GM12865 (cell line): ENCODE measurements at places on chromosomes 7 and 10.

- peak; percentile 43 for DNase-seq
Measured at GRCh38 chr10:114395366-114396022, 8.8 kb downstream of the AFAP1L2 start.

DNA sequence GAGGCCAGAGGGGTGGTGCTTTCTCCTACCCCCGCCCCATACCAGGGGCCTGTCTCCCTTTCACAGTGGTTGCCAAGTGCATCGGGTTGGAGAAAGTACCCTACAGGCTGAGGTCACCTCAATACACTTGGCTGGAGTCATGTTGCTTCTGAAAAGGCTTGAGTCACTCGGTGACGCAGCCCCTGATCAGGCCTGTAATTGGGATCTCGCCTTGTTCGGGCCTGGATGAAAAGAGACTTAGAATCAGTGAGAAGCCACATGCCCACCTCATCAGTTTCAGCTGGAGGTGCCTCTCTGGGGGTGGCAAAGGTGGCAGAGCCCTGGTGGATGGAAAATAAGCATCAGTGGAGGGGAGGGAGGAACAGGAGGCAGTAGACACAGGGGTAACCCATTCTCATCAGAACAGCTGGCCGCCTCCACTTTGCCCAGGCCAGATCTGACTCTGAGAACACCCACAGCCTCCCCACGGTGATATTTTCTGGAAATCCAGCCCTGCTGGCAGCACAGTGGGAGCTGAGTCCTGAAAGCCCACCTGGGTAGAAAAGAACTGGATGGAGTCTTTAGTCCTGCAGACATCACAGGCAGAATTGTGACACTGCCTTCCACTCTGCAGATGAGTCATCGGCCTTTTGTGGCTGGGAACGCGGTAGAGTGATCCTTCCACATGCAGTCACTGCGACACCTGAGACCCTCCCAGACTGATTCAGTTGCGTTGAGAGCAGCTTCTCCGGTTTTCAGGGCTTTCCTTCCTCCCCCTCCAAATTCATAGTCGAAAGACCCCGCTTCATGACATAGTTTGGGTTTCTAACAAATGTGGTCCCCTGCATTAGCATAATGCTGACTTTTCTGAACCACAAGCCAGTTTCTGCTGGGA, 108.0 kb downstream of the GRK5 start:
- peak; percentile 80 for DNase-seq

- DNase-seq = no peak
Measured at GRCh38 chr7:73932364-73932763, 71.4 kb downstream of the TMEM270 start.

DNA sequence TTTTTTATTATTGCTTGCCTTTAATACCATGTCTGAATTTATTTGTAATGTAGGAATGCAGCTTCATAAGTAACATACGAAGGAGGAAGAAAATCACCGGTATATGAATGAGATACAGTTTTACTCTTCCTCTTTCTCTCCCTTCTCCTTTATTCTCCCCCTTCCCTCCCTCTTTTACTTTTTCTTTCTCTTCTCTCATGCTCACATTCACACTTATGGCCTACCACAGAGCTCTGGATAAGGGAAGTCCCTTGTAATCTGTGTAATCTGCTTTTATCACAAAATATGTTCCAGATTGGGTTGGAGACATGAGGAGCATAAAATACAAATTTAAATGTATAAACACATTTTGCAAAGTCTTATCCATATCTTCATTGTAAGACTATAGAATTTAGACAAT, 59.4 kb downstream of the MDFIC start:
- no peak for DNase-seq

GRCh38 chr7:117148971-117149370, 173.9 kb downstream of the WNT2 start:
- no peak for DNase-seq

- peak; percentile 75 for DNase-seq
Measured at GRCh38 chr10:90420637-90421318, 437.1 kb downstream of the HTR7 start.

DNA sequence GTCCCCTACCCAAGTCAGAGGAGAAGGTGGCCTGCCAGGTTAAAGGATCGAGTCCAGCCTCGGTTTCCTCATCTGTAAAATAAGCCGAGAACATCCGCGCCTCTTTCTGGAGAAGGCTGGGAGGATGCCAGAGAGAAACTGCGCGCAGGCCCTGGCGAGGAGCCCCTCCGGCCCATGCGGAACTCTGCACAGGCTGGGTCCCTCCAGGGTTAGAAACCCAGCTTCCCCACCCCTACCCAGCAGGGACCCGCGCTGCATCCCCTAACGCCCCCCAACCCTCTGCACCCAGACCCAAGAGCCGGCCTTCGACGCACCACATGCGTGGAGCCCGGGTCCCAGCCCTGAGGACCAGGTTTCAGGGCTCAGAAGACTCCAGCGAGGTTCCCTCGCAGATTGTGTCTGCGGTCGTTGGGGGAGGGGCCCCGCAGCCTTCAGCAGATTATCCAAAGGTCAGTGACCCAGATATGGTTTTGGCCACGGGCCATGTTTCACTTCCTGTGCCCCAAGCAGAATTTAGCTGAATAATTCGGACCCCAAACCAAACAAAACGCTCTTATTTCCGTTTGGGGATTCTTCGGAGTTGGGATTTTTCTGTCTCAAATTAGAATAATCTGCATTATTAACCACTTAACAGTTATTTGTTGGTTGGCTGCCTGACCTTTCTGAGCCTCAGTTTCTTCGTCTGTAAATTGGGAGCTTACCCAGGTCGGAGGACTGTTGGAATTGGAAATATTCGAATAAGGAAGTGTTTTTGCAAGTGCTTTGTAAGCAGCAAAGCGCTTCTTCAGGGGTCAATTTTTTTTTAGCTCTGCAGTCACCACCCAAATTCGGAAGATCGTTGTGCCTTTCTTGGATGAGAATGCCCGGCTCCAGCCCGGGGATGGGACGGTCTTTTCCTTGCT, 167.7 kb downstream of the UBE2H start:
- DNase-seq = peak; percentile 82

- no peak for DNase-seq
Measured at GRCh38 chr10:49613165-49613881, 514 bp upstream of the CHAT start.

DNA sequence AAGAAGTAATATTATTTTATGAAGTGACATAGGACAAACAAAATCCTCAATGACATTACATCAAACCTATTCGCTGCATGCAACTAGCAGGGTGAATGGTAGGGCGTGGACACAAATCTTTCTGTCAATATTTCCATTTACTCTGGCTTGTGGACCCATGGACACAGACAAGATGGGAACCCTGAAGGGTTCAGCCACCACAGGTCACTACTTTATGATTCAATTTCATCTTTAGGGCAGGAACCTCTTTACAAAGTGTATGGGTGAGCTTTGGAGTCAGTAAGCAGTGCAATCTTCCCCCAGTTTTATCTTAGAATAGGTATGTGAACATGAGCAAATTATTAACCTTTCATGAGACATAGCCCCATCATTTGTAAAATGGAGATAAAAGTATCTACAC, 982.4 kb upstream of the LRRTM3 start:
- no peak for DNase-seq

GRCh38 chr7:14754631-14755030, 147.9 kb downstream of the DGKB start:
- no peak for DNase-seq

DNA sequence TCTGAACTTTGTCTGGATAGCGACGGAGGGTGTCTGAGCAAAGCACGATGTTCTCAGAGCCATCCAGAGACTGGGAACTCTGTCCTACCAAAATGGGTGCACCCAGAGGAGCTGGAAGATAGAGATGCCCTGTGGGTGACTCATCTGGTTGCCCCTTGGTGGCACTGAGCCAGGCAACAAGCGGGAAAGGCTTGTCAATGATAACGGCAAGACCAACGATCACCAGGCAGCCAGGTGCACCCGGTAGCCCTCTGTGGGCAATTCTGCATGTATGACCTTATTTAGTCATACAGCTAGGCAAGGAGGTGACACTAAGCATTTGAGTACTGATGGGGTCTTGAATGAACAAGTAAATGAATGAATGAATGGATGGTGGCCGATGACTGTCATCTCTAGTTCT, 2.8 kb upstream of the ELN start:
- no peak for DNase-seq

DNA sequence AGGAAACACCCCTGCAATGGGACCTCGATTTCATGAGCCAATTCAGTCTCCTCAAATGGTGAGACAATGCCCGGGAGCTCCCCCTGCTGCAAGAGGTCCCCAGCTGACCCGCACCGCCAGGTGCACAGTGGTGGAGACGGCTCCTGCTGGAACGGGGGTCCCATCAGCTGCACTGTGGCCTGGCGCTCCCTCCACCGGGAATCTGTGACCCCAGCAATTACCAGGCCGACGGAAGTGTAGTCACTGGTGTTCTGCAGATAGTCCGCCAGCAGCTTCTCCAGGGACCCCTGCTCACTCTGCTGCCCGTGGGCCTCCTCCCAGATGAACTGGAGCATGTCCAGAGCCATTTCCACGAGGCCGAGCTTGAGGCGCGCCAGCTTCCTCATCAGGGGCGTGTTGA, 64.9 kb upstream of the NKX6-2 start:
- no peak for DNase-seq

DNA sequence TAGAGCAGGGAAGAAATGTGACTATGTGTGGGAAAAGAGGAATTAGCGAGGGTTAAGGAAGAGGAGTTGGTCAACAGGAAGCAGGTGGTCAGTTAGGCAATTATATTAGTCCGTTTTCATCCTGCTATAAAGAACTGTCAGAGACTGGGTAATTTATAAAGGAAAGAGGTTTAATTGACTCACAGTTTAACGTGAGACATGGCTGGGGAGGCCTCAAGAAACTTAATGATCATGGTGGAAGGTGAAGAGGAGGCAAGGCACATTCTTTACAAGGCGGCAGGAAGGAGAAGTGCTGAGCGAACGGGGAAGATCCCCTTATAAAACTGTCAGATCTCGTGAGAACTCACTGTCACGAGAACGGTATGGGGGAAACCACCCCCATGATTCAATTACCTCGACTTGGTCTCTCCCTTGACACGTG, 35.0 kb downstream of the RAMP3 start:
- DNase-seq = peak; percentile 18

GRCh38 chr7:134619627-134620331, 26.9 kb upstream of the BPGM start:
- DNase-seq = no peak

GRCh38 chr10:90372451-90372850, 485.4 kb downstream of the HTR7 start:
- DNase-seq = peak; percentile 5

- DNase-seq = peak; percentile 92
Measured at GRCh38 chr10:69045441-69046300, 42.2 kb upstream of the SRGN start.

GRCh38 chr7:99667179-99667578, 12.6 kb downstream of the CYP3A5 start:
- no peak for DNase-seq

GRCh38 chr10:97762816-97763215, 9.0 kb downstream of the SFRP5 start:
- DNase-seq = no peak

DNA sequence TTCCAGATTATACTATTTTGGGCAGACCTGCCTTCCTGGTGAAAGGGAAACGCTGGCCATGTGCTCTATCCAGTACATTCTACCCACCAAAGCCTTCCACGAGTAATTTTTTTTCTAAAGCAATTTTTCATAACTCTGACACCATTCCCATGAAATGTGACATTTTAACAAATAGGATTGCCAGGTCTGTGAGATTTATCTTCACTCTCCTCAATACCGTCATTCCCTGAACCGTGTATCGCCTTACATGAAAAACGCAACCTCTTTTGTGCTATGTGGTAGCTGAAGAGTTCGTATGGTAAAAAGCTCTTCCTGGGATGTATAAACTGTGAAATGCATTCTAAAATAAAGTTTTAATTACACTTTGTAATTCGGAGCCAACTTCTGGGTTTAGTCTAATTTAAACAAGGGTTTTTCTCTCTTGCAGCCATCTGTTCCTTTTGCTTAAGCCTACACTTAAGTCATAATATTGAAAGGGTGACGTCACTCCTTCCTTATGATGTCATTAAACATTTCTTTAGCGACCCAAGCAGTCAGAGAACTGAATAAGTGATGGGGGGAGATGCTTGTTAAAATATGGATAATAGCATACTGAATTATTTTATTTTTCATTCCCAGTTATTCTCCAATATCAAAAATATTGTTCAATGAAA, 27.7 kb downstream of the C1QL3 start:
- no peak for DNase-seq

GRCh38 chr10:14486777-14487487, 156.2 kb upstream of the FRMD4A start:
- no peak for DNase-seq

DNA sequence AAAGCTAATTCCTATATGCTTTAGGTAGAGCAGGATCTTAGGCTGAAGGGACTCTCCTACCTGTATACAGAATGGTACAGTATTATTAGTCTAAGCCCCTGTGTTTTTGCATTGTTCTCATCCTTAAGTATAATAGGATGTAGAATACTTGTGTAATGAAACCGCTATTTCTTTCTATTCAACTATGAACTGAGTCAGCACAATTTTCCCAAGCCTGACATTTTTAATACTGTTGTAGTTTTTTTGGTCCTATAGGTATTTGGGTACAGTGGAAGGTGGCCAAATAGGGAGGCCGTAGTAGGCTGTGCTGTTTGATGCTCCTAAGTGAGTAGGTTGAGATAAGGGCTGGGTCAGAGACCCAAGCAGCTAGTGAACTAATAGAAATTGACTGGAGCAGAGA, 205.1 kb downstream of the MACC1 start:
- no peak for DNase-seq

- no peak for DNase-seq
Measured at GRCh38 chr10:88707429-88708155, 1.5 kb downstream of the LIPK start.

DNA sequence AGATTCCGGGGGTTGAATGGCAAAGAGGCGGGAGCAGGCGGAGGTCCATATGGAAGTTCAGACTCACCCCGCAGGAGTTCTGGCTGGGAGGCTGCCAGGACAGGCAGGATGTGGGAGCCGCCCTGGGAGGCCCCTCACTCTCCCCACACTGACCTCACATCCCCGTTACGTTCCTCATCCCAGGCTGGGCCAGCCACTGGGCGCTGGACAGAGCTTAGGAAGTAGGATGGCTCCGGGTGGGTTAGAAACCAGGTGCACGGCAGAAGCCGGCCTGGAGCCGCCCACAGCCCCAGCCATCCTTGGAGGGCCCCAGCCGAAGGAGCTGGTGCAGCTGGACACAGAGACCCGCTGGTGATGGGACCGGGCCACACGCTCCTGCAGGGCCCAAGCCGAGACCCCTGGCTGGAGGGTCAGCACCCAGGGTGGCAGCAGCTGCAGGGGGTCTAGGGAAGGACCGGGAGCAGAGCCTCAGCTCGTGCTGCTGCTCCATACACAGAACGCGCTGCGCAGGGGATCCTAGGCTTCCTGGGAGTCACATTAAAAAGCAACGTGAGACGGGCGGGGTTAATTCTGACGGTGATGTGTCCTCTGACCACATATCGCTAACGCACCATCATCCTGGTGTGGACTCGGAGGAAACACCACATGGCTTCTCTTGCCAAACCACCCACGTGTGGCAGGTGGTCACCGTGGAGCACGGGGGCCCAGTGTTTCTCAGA, 98.6 kb upstream of the DIP2C start:
- no peak for DNase-seq

DNA sequence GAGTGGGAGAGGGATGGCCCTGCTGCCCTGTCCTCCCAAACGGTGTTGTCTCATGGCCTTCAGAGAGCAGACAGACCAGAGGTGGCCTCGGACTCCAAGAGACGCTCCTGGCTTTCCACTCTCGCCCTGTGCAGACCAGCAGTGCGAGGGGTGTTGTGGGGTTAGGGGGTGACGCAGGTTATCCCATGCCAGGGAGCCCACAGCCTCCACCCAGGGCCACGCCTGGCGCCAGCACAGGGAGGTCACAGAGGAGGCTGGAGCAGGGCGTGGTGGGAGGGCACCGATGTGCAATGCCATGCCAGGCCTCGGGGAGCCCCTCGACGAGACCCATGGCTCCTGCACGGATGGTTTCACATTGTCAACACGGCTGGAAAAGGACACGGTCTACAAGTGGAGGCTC, 52.1 kb downstream of the INPP5A start:
- no peak for DNase-seq
